ENCODE measurements at places on chromosomes 16 and 17.

- DNase-seq = no peak
These were observed 30.0 kb downstream of the SF3B3 start for GRCh38 chr16:70553645-70554044.

GRCh38 chr16:58510097-58510775 lies 5.1 kb upstream of the SETD6 start:
- DNase-seq = no peak

GRCh38 chr16:56013962-56014552 lies 138.9 kb upstream of the CES5A start:
- no peak for DNase-seq

GRCh38 chr16:27202923-27203506 lies 311 bp upstream of the KDM8 start:
- peak; percentile 69 for DNase-seq

- no peak for DNase-seq
These were observed 33.7 kb downstream of the ENGASE start for GRCh38 chr17:79108232-79108850.

- no peak for DNase-seq
These were observed 16.5 kb downstream of the HID1 start for GRCh38 chr17:74956093-74956492.

GRCh38 chr16:89505204-89506112 lies 2.7 kb upstream of the SPG7 start:
- DNase-seq = peak; percentile 81

GRCh38 chr17:14580499-14580898 lies 279.6 kb downstream of the HS3ST3B1 start:
- no peak for DNase-seq

- no peak for DNase-seq
These were observed 155.6 kb downstream of the SNX11 start for GRCh38 chr17:48262982-48263730.

GRCh38 chr16:27366687-27367460 lies 35.1 kb upstream of the IL21R start:
- no peak for DNase-seq

DNA sequence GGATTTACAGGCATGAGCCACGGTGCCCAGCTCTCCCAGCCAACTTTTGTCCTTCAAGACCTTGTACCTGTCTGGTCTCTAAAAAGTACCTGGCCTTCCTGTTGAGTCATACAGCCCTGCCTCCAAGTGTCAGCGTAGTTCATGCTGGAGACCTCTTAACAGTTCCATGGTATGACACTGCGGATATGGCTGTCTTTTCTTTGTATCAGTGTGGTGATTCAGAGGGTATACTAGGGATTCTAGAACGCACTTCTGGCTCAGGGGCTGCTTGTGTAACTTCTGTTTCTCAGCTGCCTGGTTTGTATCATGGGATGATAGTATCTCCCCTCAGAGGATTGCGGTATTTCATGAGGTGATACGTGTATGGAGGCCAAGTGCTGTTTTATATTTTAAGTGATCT lies 2.0 kb upstream of the TMEM11 start:
- DNase-seq = no peak

DNA sequence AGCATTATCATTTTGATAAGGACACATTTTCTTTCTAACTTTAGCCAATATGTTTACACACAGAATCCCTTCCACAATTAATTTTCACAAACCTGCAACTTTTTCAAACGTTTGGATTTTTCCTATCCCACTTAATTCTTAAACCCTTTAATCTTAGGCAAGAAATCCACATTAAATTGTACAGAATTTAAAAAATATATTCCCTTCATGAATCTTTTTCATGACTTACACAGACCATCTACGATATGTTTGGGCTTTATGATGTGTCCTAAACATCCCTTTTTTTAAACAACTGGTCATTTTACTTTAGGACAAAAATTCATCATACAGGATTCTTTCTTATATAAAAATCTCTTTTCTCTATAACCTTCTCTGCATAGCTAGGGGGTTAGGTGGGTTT lies 241.5 kb upstream of the CNTNAP4 start:
- no peak for DNase-seq

DNA sequence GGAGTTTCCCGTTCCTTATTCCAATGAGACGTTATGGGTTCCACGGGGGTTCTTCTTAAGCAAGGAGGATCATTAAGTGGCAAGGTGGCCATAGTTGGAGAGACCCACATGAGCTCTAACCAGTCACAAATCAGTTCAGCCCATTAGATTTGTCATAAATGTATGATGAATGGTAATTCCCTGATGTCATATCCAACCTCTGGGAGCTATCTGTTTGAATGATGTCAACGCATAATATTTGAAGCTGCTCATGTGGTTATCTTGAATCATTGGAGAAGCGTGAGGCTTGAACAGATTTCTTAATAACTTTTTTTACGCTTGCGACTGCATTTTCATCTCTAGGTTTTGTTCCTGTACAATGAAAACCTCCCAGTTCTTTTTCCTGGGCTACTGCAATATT lies 270.4 kb upstream of the EEF2KMT start:
- DNase-seq = no peak

DNA sequence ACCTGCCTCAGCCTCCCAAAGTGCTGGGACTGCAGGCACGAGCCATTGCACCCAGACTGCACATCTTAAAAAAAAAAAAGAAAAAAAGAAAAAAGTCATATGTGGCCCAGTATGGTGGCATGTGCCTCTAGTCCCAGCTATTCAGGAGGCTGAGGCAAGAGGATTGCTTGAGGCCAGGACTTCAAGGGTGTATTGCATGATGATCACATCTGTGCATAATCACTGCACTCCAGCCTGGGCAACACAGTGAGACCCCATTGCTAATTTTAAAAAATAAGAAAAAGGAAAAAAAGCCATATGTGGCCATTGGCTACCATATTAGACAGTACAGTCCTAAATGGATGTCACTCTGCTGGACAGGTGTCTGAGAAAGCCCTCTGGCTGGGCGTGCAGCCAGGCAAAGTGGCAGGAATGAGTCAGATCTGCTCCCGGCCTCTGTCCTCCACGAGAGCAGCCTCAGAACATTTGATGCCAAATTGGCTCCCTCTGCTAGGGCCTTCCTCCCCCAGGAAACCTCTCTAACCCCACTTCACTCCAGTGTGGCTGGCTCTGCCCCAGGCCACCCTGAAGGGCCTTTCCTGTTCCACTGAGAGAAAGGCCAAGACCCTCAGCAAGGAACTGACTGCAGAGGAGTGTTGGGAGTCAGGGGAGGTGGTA lies 14.7 kb downstream of the CA7 start:
- DNase-seq = no peak

GRCh38 chr16:4803898-4804762 lies 1.7 kb upstream of the ROGDI start:
- DNase-seq = no peak

GRCh38 chr17:74528491-74529199 lies 2.6 kb downstream of the CD300LB start:
- no peak for DNase-seq

GRCh38 chr16:16915771-16916170 lies 536.8 kb downstream of the NPIPA7 start:
- DNase-seq = no peak

DNA sequence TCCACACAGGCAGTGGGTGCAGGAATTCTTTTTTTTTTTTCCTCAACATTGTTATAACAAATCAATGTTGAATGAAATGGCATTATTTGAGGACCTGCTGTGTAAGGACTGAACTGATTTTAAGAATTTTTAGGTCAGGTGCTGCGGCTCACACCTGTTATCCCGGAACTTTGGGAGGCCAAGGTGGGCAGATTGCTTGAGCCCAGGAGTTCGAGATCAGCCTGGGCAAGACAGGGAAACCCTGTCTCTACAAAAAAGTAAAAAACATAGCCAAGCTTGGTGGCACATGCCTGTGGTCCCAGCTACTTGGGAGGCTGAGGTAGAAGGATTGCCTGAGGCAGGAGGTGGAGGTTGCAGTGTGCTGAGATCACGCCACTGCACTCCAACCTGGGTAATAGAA lies 12.4 kb downstream of the MPRIP start:
- DNase-seq = no peak

- no peak for DNase-seq
These were observed 5.8 kb downstream of the PIPOX start for GRCh38 chr17:29048440-29049368.

DNA sequence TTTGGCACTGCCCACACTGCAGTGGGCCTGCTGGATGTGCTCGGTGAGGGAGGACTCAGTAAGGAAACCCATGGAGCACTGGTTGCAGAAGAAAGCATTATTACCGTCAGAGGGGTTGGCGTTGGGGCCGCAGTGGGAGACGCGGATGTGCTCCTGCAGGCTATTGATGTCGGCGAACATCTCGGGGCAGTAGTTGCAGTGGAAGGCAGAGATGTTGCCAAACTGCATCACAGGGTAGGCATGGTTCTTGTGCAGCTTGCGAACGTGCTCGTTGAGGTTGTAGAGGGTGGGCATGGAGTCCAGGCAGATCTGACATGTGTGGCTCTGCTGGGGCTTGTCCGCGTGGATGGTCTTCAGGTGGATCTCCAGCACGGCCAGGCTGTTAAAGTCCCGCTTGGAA lies 218.4 kb downstream of the ZNF423 start:
- no peak for DNase-seq

DNA sequence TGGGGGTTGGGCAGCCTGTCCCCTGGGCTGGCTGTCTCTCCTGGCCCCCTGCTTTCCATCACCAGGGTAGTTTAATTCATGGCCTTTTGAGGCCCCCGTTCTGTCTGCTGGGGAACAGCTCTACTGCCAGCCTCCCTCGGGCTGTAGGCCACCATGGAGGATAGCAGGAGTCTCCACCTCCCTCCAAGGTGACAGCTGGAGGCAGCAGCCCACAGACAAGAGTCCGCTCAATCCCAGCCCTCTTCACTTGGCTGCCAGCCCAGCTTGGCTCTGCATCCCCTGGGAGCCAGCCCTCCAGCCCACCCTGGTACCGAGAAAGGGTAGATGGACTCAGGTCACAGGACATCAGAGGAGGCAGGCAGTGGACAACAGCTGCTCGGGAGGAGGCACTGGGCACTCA lies 194.6 kb upstream of the SDK2 start:
- no peak for DNase-seq

GRCh38 chr17:68599091-68599490 lies 2.1 kb downstream of the FAM20A start:
- no peak for DNase-seq

DNA sequence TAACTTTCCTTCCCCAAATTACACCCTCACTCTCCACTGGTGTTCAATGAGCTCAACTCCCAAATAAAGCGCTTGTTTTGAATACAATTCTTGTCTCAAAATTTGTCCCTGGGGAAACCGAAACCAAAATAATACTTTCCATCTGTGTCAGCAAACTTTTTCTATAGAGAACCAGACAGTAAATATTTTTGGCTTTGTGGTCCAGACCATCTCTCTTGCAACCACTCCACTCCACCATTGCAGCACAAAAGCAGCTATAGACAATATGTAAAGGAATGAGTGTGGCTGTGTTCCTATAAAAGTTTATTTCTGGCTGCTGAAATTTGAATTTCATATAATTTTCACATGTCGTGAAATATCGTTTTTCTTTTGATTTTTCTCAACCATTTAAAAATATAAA lies 84.6 kb upstream of the ERCC4 start:
- DNase-seq = no peak

- DNase-seq = no peak
These were observed 67.9 kb downstream of the TRIM37 start for GRCh38 chr17:59038734-59039133.

DNA sequence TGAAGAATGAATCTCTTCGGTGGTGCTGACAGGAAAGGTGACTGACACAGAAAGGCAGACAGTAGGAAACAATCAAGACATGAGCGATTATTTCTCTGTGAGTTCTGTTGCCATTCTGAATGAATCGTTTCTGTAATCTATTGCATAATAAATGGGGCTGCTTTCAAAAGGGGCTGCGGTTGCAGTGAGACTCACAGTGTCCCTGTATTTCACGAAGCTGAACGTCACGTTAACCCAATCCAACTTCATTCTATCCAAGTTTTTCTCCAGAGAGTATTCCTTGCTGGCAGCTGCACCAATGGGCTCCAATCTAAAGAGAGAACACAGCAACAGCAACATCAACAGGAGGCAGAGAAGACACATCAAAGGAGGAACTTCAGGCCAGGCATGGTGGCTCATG lies 75.4 kb downstream of the DNAH3 start:
- DNase-seq = no peak

GRCh38 chr16:72243621-72244020 lies 71.7 kb upstream of the PMFBP1 start:
- no peak for DNase-seq
